Activated CD4-positive, alpha-beta T cell treated with anti-CD3 and anti-CD28 coated beads, Interleukin-2, amount 50 U/mL, for 24 hours (primary cell): ENCODE measurements at places on chromosomes 4 and X.

GRCh38 chr4:183362916-183363542, 40.8 kb upstream of the CLDN24 start:
- no peak for DNase-seq

DNA sequence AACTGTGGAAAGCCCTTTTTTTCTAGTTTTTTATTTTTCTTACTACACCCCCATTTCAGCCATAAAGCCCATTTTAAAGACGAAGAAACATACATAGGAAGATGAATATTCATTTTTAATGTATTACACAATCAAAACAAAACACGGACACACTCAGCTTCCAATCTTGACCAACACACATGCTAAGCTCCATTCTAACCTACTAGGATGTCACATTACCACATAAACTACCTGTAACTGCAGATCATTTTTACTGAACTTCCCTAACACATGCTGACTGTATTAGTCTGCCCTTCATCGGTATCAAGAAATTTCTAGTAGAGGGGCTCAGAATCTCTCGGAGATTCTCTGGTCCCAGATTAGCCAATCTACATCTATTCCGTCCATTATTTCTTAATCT, 1.8 kb downstream of the CCNI start:
- DNase-seq = no peak

GRCh38 chrX:136157187-136157586, 9.9 kb downstream of the FHL1 start:
- no peak for DNase-seq

GRCh38 chr4:96312046-96312685, 472.3 kb downstream of the PDHA2 start:
- no peak for DNase-seq

- no peak for DNase-seq
Measured at GRCh38 chr4:82652062-82652461, 90.3 kb upstream of the TMEM150C start.

DNA sequence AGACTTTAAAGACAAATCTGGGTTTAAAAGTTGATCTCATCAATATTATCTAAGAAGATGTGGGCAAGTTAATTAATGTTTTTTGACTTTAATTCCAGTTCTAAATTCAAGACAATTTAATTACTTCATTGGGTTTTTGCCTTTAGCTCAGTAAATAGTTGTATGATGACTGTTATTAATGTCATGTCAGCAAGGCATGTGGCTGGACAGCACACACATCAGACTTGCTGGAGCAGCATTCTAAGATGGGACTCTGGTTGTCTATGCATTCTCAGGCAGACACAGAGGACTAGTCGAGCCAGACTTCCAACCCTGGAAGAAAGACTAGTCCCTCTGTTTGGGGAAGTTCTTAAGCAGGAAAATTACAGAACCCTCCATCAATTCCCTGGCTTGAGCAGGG, 180.7 kb upstream of the GK2 start:
- DNase-seq = no peak

- no peak for DNase-seq
Measured at GRCh38 chr4:59570860-59571476, 1629.2 kb upstream of the ADGRL3 start.

DNA sequence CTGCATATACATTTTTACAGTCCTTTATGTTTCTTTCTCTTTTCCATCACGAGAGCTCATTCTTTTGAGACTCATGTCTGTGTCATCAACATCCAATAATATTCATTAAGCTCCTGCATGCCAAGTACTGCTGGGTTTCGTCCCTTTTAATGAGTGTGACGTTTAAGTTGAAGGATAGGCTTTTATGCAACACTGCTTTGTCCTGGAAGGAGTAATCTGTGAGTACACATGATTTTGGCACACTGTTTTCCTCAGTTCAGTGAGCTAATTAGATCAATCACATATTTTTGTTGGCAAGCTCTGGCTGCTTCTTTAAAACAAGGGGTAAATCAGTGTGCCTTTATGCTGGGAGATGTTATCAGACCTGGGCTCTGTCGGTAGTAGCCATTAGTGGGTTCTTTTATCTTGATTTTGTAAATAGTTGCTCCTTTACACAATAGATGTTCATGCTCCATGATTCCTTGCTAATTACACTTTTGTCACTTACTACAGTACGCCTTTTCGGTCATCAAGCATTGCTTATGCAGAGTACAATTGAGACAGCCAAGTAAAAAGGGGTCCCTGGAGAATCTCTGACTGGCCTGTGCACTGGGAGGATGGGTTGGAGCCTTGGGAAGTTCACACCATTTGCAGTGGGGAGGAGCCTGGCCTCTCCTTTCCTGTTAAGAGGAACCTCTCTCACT, 132.6 kb downstream of the FHIP1A start:
- no peak for DNase-seq

DNA sequence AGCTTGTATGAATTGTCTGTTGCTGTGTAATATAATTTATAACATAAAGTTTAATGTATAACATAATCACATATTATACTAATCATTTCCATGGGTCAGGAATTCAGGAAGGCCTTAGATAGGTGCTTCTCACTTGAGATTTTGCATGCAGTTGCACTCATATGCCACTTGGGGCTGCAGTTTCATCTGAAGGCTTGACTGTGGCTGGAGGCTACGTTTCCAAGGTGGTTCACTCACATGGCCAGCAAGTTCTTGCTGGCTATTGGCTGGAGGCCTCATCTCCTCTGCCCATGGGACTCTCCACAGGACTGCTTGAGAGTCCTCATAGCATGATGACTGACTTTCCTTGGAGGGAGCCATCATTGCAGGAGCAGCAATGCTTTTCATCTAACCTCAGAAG, 53.4 kb upstream of the STX18 start:
- DNase-seq = no peak

DNA sequence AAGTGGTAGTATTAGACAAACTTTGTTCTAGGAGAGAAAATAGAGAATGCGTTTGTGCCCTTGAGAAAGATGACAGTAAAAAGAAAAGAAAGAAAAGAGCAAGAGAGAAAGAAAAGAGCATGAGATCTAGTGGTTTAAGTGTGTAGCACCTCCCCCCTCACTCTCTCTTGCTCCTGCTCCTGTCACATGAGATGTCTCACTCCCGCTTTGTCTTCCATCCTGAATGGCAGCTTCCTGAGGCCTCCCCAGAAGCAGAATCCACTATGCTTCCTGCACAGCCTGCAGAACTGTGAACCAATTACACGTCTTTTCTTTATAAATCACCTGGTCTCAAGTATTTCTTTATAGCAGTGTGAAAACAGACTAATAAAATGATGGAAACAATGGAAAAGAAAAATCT, 499.6 kb downstream of the ACTRT1 start:
- no peak for DNase-seq

DNA sequence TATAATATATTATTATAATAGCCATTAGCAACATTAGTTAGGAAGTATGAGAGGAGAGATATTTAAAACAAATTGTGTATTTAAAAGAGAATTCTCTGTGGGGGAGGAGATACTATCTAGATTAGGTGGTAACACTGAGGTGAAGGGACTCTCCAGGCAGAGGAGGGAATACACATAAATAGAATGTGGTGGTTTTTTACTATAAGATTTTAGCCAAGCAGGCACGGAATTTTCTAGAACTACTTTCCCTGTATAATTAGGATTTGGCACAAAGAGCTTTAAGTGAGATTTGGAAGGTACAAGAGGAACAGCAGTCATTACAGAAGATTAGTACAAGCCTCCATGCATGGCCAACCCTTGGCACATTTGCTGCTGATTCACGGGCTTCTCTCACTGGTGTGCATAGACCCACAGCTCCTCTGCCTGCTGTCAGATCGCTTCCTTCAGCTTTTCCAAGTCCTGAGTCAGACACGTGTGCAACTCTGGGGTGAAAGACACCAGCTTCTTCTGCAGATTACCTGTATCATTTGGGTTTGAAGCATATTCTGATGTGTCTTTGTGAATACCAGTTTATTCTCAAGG, 685.5 kb downstream of the KCTD8 start:
- DNase-seq = no peak

- DNase-seq = no peak
Measured at GRCh38 chr4:94890579-94890978, 132.8 kb downstream of the BMPR1B start.

DNA sequence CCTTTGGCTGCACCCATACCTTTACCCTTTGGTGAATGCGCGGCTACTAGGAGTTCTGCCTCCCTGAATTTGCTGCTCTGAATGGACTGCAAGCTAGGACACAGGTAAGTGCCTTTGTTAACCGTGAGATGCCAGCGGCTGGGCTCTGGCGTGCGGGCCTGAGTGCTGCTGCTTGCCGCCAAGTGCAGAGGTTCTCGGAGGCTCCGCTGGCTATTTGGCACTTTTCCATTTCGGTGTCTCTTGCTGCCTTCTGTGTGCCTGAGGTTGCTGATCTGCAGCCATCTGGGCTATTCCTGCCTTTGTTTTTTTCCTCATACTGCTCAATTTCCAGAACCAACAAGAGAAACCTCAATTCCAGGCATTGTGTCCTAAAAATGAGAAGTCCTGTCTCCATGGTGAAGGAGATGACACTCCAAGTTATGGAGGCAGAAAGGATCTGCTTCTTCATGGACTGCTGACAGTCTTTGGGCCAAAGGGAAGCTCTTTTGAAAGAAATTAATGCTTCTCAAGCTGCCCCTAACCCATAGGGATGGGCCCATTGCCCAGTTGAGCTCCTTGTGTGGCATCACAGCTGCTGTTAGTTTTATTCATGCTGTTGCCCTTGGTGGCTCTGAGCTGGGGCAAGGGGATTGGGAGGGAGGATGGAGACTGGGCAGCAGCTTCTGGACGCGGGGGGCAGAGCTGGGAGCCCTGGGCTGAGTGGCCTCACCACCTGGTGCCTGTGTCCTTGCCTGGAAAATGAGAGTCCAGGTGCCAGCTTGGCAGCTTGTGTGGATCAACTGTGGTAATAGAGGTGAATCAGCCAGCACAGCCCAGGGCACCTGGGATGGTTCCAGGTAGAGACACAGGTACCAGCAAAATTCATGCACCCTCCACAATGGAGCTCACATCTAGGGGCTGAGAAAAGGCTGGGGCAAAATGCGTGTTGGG, 3.8 kb upstream of the TBC1D14 start:
- no peak for DNase-seq

GRCh38 chr4:158016511-158016910, 156.3 kb downstream of the GASK1B start:
- no peak for DNase-seq

DNA sequence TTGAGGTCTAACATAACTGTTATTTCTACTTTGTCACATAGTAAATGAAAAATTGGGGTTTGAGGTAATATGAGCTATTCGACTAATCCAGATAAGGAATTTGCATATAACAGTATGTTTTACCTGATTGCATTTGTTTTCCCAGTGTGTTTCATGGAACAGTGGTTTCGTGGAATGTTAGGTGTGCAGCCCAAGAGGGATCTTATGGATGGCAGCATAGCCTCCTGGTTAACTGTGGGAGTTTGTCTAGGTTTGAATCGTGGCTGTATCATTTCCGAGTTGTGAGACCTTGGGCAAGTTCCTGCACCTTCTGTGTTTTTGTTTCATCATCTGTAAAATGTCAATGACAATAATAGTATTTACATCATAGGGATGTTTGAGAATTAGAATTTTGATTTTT, 7.9 kb downstream of the BMPR1B start:
- no peak for DNase-seq

DNA sequence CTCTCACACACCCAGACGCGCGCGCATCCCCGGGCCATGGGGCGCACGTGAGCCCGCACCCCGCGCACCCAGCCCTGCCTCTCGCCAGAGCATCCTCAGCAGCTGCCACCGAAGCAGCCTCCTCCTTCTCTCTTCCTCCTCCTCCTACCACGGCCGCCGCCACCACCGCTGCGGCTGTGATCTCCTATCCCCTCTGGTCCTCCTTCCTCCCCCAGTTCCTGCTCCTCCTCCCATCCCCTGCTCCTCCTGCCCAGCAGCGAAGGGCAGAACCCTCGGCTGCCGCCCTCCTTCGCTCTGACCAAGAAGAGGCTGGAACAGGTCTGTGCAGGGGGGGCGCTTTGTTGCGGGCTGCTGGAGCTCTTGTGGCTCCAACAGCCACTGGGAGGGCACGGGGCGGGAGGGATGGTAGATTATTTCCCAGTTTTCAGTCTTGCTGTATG, 148.7 kb upstream of the CHRDL1 start:
- no peak for DNase-seq
